NCI-H2107 (cell line): ENCODE measurements at places on chromosomes 2 and 18.

- DNase-seq: no peak
Observed at GRCh38 chr2:143690235-143690634, 561.0 kb downstream of the ARHGAP15 start.

DNA sequence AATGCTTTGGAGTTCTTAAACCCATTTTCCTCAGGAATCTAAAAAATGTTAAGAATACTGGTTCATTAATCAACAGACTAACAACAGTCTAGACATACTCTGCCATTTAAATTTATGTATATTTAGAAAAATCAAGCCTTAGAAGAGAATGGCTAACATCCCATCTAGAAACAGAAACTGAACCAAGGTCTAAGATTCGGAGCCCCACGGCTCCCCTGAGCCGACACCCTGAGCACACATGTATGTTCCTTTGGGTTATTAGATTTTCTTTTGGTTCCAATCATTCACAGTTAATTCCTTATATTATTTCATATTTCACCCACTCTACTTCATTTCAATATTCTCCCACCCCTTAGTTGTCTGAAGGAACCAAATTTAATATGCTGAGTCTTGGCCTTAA is 94.8 kb upstream of the HNRNPA3 start:
- DNase-seq: no peak

GRCh38 chr2:236489895-236490404 is 79.7 kb upstream of the ACKR3 start:
- DNase-seq: no peak

DNA sequence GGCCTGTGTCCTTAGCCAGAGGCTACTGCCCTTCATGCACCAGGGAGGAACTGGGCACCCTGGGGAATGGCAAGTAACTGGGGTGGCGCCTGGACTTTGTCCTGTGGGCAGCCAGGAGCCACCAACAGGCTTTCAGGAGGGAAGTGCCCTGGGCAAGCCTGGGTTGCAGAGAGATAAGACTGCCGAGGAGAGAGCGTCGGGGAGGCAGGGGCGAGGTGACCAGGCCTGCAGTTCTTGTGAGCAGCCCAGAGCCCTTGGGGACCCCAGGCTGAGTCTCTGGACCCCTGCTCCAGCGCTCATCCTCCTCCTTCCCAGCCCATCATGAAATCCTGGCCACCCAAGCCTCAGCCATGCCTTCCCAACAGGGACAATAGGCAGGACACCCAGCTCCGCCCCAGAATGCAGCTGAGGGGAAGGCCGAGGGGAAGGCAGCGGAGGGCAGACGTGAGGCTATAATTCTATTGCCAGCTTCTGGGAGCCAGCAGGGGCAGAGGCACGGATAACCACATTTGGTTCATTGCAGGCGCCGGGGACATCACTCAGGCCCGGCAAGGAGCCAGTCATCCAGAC is 25.1 kb downstream of the ADRA2B start:
- DNase-seq: no peak

DNA sequence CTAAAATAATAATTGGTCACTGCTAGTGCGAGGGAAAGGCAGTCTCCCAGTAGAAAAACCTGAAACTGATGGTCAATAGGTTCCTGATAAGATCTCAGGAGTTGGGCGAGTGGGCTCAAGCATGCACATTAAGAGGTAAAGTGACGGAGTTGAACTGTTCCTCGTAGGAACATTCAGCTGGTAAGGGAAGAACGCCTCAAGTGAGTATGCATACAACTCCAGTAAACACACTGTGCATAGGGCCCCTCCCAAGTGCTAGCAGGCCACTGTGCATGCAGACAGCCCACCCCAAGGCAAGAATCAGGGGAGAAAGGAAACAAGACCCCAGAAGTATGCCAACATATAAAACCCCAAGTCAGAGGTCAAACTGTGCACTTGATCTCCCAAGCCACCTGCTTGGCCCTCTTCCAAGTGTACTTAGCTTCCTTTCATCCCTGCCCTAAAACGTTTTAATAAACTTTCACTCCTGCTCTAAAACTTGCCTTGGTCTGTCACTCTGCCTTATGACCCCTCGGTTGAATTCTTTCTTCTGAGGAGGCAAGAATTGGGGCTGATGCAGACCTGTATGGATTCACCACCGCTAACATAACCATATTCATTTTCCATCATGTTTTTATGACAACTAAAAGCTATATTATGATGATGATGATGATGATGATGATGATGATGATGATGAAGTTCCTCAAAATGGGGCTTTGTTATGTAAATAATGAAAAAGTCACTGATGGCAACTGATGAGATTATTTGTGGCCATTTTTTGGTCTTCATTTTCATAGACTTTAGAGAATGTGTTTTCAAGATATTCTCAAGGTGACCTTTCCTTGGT is 118.0 kb upstream of the RAB27B start:
- no peak for DNase-seq

DNA sequence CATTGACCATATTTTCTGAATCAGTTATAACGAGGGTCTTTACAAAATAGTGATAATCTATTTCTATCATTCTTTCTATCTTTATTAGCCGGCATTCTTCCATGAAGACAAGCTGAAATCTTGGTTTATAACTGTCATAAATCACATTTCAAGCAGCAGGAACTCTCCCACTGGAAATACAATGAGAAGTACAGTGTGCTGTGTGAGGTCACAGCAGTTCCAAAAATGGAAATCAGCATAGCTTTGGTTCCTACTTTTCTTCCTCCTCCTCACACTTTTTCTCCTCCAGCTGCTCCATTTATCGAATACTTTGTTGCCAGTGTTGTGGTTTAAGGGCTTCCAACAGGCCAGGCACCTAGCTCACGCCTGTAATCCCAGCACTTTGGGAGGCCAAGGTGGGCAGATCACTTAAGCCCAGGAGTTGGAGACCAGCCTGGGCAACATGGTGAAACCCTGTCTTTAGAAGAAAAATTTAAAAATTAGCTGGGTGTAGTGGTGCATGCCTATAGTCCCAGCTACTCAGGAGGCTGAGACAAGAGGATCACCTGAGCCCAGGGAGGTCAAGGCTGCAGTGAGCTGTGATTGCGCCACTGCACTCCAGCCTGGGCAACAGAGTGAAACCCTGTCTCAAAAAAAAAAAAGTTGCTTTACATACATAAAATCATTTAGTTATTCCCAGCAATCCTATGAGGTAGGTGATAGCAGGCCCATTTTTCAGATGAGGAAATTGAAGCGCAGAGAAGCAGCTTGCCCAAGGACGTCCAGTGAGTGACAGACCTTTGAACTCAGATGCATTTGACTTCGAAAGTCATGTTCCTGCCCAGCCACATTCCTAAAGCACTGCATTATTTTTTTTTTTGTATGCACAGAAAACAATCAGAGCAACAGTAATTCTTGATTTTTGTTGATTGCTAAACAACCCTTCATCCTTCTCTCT is 34.0 kb upstream of the GPR55 start:
- DNase-seq: no peak

- DNase-seq: no peak
Observed at GRCh38 chr2:127606625-127607398, 39.1 kb upstream of the GPR17 start.

DNA sequence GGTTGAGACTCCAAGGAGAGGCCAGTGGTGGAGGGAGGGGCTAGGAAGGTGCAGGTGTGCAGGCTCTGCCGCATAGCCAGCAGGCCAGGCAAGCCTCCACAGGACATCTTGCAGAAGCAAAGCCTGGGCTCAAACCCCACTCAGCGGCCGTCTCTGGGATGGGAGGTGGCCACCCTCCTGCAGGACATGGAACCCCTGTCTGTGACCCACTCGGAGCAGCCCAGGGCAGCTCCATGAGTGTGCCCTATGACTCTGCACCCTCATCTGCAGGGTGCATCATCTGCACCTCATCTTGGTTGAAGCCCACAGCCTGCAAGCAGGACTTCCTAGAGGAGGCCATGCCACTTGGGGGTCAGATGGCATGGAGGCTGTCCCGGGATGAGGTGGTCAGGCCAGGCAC is 46.3 kb downstream of the GPC1 start:
- DNase-seq: no peak

DNA sequence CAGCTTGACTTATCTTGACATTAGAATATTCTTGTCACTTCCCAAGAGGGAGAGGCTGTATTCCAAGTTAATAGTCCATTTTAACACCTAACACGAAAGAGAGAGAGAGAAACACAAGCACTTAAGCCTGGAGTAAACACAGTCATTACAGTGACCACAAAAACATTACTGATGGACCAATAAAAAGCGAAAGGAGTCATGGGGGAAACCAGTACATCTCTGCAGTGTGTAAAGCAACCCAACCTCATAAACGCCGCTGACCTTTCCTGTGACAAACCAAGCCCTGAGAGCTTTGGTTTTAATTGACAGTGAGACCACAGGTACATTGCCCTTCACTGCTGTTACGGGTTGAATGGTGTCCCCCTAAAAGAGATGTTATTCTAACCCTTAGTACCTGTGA is 78.3 kb downstream of the SMAD4 start:
- no peak for DNase-seq

GRCh38 chr2:28752631-28753376 is 1.2 kb downstream of the PPP1CB start:
- no peak for DNase-seq

GRCh38 chr2:131077182-131077846 is 15.9 kb downstream of the FAM168B start:
- no peak for DNase-seq

DNA sequence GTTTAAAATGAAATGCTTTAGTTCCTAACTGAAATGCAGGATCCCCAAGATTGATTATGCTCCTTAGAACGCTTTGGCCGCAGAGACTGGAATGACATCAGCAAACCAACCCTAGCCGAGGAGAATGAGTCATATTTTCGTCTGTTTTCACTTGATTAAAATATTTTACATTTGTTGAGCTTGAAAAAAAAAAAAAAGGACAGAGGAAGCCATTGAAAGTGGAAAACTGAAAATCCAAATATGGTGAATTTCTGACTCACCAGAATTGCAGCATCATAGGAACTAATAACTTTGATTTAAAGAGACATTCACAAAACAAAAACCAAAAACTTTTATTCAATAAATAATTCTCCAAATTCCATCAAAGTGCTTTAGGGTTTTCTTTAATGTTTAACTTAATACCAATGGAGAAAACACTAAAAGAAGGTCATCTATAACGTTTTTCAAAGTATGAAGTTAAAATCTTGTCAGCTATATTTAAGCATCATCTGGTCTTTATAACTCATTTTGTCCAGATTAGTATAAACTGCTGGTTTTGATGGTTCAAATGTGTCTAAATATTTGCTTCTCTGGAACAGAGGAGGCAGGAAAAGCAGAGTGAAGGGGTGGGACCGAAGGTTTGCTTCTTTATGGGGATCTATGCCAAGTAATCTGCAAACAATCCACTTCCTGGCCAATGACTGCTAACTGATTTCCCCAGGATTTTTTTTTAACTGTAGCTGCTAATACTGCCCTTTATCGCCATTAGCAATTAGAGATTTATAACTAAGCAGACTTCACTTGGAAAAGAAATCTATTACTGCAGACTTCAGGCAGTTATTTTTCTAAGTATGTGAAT is 30.9 kb upstream of the COL5A2 start:
- no peak for DNase-seq

- no peak for DNase-seq
Observed at GRCh38 chr2:178860551-178860950, 53.3 kb upstream of the TTN start.

DNA sequence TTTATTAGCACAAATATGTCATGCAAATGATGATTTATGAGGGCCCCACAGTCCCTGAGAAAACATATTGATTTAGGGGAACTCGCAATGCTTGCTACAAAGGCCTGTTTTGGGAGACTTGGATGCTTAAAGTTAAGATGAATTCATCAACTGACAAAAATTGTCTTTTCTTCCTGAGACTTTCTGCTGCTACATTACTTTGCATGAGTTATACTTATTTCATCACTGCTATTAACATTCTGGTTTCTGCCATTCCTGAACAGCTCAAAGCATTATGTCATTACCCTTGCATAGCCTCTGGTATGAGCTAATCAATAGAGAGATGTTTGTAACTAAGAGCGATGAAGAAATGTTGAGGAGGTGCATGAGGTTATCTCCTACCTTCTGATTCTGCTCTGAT is 74.4 kb downstream of the SOX11 start:
- DNase-seq: no peak

GRCh38 chr18:36189486-36189885 is 2.2 kb downstream of the MOCOS start:
- DNase-seq: no peak

- no peak for DNase-seq
Observed at GRCh38 chr2:148130581-148130980, 109.7 kb downstream of the MBD5 start.

- no peak for DNase-seq
Observed at GRCh38 chr18:76992226-76993084, 140.1 kb downstream of the MBP start.

GRCh38 chr2:26164641-26165211 is 8.2 kb upstream of the GAREM2 start:
- DNase-seq: no peak

- DNase-seq: no peak
Observed at GRCh38 chr18:26662996-26663395, 114.6 kb upstream of the KCTD1 start.

DNA sequence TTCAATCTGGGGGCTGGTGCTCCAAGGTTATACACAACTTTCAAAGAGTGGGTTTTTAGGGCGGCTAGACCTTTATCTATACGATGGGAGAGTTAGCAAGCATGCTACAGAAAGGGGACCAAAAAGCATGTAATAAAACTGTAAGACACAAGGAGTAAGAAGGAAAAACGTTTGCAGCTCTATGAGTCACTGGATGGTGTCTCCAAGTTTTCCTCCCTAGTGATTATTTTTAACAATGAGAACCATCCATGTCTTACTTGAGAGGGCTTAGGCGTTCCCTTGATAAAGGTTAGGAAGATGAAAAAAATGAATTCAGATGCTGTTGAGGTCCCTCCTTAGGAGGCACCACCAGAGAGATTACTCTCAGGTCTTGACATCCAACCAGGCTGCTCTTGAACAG is 75.9 kb downstream of the HRH4 start:
- DNase-seq: no peak

DNA sequence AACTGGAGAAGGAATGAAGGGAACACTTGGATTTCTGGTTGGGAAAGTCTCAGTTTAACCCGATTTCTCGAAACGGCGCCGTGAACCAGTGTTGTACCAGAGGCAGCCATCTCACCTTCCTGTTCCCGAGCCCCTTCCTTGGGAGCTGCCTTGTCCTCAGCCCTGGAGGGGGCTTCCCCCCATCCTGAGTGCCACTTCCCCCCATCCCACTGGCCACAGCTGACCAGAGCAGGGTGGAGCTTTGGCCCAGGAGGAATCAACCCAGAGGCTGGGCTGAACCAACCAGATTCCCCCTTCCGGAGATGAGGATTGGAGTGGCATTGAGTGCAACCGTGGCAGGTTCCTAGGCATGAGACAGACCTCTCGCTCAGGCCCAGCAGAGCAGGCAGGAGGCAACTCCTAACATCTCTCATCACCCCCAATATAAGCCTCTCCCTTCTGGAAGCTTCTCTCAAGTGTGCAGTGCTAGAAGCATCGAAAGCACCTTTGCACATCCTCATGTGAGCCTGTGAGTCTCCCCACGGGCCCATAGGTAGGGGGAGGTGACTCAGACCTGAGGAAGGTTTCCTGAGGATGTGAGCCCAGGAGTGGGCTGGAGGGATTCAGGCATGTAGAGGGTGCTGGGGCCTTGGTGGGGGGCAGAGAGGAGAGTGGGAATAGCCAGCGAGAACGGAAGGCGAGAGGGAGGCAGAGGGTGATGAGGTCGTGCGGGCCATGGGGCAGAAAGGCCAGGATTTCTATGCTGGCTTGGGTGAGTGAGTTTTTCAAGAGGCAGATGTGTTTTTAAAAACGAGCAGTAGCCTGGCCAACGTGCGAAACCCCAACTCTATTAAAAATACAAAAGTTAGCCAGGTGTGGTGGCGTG is 11.9 kb downstream of the NGEF start:
- DNase-seq: no peak

- DNase-seq: no peak
Observed at GRCh38 chr18:4986066-4986465, 211.0 kb downstream of the AKAIN1 start.

- DNase-seq: no peak
Observed at GRCh38 chr18:24054130-24054529, 39.6 kb downstream of the TTC39C start.
